Aorta (tissue), 5 donors: ENCODE measurements at places on chromosomes 2 and 18. TPM values are rescaled to one million over a fixed set of nuclear protein-coding genes. Genes with fewer than 3 reads are reported as not detected.
A peak's percentile ranks its signal among the peaks of the same experiment; 100 is the strongest.

GRCh38 chr18:79533146-79533545 lies 137.4 kb downstream of the NFATC1 start:
- DNase-seq: peak; percentile 66
- H3K4me3 ChIP-seq: no peak overlapping the region
- H3K36me3 ChIP-seq: no peaks in the 10 kb centered on the region
- no peaks in the 10 kb centered on the region for H3K4me1 ChIP-seq

DNA sequence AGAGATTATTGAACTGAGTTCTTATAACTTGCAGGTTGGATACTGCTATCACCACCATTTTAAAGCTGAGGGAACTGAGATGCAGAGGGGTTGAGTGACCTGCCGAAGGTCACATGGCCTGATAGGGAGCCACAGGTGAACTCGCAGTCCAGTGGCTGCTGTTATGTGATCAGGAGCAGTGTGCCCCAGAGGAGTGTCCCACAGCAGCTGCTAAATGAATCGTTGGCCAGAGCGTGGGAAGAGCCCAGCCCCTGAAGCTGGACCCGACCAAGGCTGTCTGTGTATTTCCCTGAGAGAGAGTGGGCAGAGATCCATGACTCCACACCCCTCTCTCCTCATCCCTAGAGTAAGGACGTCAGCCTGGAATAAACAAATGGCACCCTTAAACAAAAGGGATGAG lies 26.7 kb upstream of the PRLH start:
- no peaks in the 10 kb centered on the region for H3K4me1 ChIP-seq
- H3K27ac ChIP-seq: no peak overlapping the region
- H3K36me3 ChIP-seq: no peaks in the 10 kb centered on the region
- H3K27me3 ChIP-seq: no peaks in the 10 kb centered on the region

DNA sequence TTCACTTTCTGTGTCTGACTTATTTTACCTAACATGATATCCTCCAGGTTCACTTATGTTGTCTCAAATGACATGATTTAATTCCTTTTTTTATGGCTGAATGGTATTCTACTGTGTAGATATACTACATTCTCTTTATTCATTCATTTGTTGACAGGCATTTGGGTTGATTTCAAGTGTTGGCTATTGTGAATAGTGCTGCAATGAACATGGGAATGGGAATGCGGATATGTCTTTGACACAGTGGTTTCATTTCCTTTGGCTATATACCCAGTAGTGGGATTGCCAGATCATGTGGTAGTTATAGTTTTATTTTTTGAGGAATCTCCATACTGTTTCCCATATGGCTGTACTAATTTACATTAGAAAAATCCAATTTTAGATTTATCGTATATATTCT lies 195.4 kb upstream of the KLHL14 start:
- no peak overlapping the region for H3K4me3 ChIP-seq
- H3K27me3 ChIP-seq: no peaks in the 10 kb centered on the region
- H3K4me1 ChIP-seq: no peaks in the 10 kb centered on the region
- H3K36me3 ChIP-seq: no peaks in the 10 kb centered on the region
- no peak for DNase-seq

GRCh38 chr2:191051825-191052778 lies 38.1 kb upstream of the STAT1 start:
- H3K27me3 ChIP-seq: no peaks in the 10 kb centered on the region
- H3K27ac ChIP-seq: no peak overlapping the region
- DNase-seq: no peak

DNA sequence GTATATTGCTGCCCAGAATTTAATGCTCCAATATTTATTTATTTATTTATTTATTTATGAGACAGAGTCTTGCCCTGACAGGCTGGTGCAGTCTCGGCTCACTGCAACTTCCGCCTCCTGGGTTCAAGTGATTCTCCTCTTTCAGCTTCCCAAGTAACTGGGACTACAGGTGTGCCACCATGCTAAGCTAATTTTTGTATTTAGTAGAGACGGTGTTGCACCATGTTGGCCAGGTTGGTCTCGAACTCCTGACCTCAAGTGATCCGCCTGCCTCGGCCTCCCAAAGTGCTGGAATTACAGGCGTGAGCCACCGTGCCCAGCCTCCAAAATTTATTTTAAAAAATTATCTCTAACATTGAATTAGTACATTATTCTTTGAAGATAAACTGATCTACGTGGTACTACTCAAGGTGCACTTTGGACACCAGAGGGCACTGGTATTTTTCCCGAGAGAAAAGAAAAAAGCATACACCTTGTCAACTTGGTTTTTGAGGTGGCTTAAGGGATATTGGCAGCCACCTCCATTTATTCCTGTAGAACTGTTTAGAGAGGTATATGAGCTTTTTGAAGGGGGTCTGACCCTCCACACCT lies 1.4 kb upstream of the IDH1 start:
- no peaks in the 10 kb centered on the region for H3K4me1 ChIP-seq
- DNase-seq: no peak
- H3K27ac ChIP-seq: no peak overlapping the region
- no peaks in the 10 kb centered on the region for H3K36me3 ChIP-seq
- H3K4me3 ChIP-seq: no peak overlapping the region
- no peaks in the 10 kb centered on the region for H3K27me3 ChIP-seq

- no peaks in the 10 kb centered on the region for H3K36me3 ChIP-seq
- H3K4me1 ChIP-seq: no peaks in the 10 kb centered on the region
- no peaks in the 10 kb centered on the region for H3K27me3 ChIP-seq
- H3K4me3 ChIP-seq: no peak overlapping the region
Measured at GRCh38 chr18:26159353-26159752, 25.7 kb downstream of the PSMA8 start.

- DNase-seq: no peak
- no peaks in the 10 kb centered on the region for H3K4me1 ChIP-seq
- no peak overlapping the region for H3K4me3 ChIP-seq
- H3K27me3 ChIP-seq: no peaks in the 10 kb centered on the region
- no peaks in the 10 kb centered on the region for H3K36me3 ChIP-seq
Measured at GRCh38 chr2:215136669-215137328, 1.6 kb downstream of the ABCA12 start.

DNA sequence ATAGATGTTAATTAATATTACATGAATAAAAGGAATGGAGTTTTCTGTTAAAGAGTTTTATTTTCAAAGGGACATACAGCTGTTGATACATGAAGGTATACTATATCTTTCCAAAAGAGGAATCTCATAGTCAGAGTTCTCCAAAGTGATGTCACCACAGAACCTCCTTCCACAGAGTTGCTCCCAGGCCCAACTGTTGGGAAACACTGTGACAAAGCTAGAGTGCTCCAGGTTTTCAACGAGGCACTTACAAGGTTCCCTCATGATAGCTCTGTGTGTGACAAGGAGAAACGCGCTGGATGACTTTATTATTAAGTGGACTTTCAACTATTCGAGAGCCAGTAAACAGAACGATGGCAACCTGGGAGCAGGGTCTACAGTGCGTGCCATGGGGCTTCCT lies 33.5 kb downstream of the PTPN18 start:
- no peaks in the 10 kb centered on the region for H3K27me3 ChIP-seq
- no peaks in the 10 kb centered on the region for H3K4me1 ChIP-seq
- DNase-seq: no peak
- no peak overlapping the region for H3K4me3 ChIP-seq

DNA sequence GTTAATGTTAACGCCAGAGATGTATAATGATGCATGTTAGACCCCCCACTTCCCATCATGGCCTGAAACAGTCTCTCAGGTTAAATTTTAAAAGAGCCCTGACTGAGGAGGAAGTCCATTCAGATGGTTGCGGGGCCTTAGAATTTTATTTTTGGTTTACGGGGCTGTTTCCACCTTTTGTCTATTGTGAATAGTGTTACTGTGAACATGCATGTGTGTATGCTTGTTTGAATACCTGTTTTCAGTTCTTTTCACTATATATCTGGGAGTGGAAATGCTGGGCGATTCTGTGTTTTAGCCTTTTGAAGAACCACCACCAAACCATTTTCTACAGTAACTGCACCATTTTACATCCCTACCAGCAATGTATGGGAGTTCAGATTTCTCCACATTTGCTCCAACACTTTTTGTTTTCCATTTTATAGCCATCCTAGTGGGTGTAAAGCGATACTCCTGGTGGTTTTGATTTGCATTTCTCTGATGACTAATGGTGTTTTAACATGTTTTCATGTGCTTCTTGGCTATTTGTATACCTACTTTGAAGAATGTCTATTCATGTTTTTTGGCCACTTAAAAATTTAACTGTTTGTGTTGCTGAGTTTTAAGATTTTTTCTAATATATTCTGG lies 133.0 kb downstream of the MYO3B start:
- H3K4me1 ChIP-seq: no peaks in the 10 kb centered on the region
- peaks cover 1% of the 10 kb centered on the region for H3K27me3 ChIP-seq
- no peaks in the 10 kb centered on the region for H3K36me3 ChIP-seq
- no peak overlapping the region for H3K4me3 ChIP-seq
- DNase-seq: no peak

- no peak for DNase-seq
- H3K27ac ChIP-seq: no peak overlapping the region
- H3K36me3 ChIP-seq: no peaks in the 10 kb centered on the region
- H3K4me3 ChIP-seq: no peak overlapping the region
Measured at GRCh38 chr2:168231609-168232241, 15.7 kb downstream of the STK39 start.

- H3K27ac ChIP-seq: no peak overlapping the region
- no peaks in the 10 kb centered on the region for H3K27me3 ChIP-seq
- no peak overlapping the region for H3K4me3 ChIP-seq
- H3K4me1 ChIP-seq: no peaks in the 10 kb centered on the region
- no peak for DNase-seq
Measured at GRCh38 chr18:25592804-25593360, 240.9 kb upstream of the ZNF521 start.

DNA sequence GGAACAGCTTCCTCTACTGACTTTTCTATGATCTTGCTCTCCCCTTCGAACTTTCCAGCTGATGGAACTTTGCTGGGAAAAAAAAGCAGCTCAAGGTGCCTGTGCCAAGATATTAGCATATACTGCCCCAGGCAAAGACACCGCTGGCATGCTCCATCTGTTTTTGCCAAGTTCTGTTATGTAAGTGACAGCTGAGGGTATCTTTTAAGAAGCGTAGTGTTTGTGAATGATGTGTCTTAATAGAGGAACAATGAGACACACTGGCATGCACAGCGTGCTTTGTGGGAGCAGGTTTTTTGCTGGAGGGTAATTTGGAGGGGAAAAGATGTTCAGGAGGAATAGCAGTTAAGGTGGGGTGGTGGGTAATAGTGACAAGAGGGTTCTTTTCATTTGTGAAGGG lies 47.8 kb downstream of the SLC4A3 start:
- H3K4me3 ChIP-seq: no peak overlapping the region
- H3K4me1 ChIP-seq: no peaks in the 10 kb centered on the region
- no peaks in the 10 kb centered on the region for H3K36me3 ChIP-seq
- DNase-seq: no peak

DNA sequence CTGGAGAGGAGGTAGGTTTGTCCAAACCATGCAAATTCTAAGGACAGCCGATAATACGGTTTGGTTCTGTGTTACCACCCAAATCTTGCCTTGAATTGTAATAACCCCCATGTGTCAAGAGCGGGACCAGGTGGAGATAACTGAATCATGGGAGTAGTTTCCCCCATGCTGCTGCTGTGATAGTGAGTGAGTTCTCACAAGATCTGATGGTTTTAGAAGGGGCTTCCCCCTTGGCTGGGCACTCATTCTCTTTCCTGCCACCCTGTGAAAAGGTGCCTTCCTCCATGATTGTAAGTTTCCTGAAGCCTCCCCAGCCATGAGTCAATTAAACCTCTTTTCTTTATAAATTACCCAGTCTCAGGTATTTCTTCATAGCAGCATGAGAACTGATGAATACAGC lies 295.2 kb downstream of the NBAS start:
- H3K27me3 ChIP-seq: no peaks in the 10 kb centered on the region
- H3K36me3 ChIP-seq: no peaks in the 10 kb centered on the region
- DNase-seq: no peak
- no peak overlapping the region for H3K4me3 ChIP-seq

DNA sequence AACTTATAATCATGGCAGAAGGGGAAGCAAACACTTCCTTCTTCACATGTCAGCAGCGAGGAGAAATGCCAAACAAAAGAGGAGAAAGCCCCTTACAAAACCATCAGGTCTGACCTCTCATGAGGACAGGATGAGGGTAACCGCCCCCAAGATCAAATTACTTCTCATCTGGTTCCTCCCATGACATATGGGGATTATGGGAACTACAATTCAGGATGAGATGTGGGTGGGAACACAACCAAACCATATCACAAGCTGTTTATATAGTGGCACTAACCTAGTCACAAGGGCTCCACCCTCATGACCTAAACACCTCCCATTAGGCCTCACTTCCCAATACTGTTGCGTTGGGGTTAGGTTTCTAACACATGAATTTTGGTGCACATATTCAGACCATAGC lies 110.0 kb downstream of the OSBPL6 start:
- H3K4me1 ChIP-seq: no peaks in the 10 kb centered on the region
- H3K4me3 ChIP-seq: no peak overlapping the region
- H3K27me3 ChIP-seq: no peaks in the 10 kb centered on the region
- H3K27ac ChIP-seq: no peak overlapping the region

DNA sequence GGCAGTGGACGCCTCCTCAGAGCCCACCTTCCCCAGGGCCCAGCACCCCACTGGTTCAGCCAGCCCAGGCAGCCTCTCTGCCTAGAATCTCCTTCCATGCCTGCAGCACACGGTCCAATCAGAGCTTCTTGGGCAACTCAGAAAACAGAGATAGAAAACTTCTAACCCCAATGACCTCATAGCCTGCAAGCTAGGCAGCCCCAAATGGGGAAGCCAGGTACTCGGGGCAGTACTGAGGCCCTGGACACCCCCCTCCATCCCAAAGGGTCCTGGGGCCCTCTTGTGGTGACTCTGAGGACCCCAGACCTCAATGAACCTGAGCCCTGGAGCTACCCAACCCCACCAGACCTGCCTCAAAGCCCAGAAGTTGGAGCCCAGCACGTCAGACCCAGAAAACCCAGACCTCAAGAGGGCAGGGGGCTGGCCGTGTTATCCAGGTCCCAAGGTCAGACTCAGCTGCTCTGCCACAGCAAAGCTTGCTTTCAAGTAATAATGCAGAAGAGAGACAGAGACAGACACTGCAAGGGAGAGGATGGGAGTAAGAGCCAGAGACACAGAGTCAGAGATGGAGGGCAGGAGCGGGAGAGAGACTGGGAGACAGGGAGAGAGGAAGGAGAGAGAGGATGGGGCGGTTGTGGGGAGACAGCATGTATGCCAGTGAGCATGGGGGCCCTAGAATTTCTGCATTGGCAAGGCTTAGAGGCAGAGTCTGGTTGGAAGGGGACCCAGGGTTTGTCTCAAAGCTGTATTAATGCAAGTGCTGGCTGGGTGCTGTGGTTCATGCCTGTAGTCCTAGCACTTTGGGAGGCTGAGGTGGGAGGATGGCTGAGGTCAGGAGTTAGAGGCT lies 28.2 kb downstream of the SERTAD2 start:
- no peak overlapping the region for H3K27ac ChIP-seq
- no peaks in the 10 kb centered on the region for H3K4me1 ChIP-seq
- no peaks in the 10 kb centered on the region for H3K36me3 ChIP-seq
- no peak for DNase-seq
- no peak overlapping the region for H3K4me3 ChIP-seq

Gene POTEC
- not detected for total RNA-seq

Gene SCYGR7
- total RNA-seq: not detected

Gene ALPI
- total RNA-seq: not detected

Gene SERPINB3
- not detected for total RNA-seq

Gene CCDC121
- total RNA-seq: 2.2 TPM

Gene GALNT5
- 3.2 TPM for total RNA-seq

Gene GATA6
- total RNA-seq: 28.7 TPM

Gene GALNT14
- total RNA-seq: 1.2 TPM

Gene C1QL2
- not detected for total RNA-seq

Gene RRM2
- 1.8 TPM for total RNA-seq

Gene C2orf81
- total RNA-seq: 3.1 TPM
